ENCODE measurements at places on chromosomes 4 and X.

GRCh38 chrX:128616933-128617332 is 564.7 kb upstream of the ACTRT1 start:
- no peak for DNase-seq

GRCh38 chrX:48022738-48023137 is 15.9 kb downstream of the SPACA5 start:
- no peak for DNase-seq

DNA sequence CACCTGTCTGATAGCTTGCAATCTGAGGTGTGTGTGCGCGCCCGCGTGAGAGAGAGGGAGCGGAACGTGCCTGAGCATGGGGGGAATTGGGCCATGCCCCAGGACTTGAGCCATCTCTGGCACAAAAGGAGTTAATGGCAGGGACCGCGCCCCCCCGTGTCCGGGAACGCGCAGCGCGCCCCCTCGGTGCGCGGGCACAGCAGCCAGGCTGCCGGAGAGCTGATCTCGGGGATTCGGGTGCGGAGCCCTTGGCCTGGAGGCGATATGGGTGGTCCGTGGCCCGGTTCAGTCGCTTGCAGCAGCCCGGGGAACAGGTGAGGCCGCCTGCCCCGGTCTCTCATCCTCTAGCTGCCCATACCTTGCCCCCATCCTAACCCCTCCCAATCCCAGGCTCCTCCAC is at the start of gene NLGN3:
Gene NLGN3 (plus strand): TSS at position 191 of the 400 bp plus-strand sequence. CDS start 2,909 bp downstream, outside the sequence.
- no peak for DNase-seq

DNA sequence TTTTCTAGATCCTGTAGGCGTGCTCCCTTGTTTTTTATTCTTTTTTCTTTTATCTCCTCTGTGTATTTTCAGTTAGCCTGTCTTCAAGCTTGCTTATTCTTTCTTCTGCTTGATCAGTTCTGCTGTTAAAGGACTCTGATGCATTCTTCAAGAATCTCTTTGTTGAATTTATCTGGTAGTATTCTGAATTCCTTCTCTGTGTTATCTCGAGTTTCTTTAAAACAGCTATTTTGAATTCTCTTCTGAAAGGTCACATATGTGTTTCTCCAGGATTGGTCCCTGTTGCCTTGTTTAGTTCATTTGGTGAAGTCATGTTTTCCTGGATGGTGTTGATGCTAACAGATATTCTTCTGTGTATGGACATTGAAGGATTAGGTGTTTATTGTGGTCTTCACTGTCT is 15.3 kb downstream of the RAB33B start:
- no peak for DNase-seq

GRCh38 chrX:40539214-40540142 is 41.3 kb upstream of the ATP6AP2 start:
- DNase-seq: peak; percentile 27

- no peak for DNase-seq
These were observed 890.7 kb upstream of the INTU start for GRCh38 chr4:126742048-126742447.

GRCh38 chr4:138522366-138522765 is 280.2 kb upstream of the SLC7A11 start:
- DNase-seq: no peak

GRCh38 chr4:8377103-8378075 is 63.1 kb downstream of the ACOX3 start:
- no peak for DNase-seq

DNA sequence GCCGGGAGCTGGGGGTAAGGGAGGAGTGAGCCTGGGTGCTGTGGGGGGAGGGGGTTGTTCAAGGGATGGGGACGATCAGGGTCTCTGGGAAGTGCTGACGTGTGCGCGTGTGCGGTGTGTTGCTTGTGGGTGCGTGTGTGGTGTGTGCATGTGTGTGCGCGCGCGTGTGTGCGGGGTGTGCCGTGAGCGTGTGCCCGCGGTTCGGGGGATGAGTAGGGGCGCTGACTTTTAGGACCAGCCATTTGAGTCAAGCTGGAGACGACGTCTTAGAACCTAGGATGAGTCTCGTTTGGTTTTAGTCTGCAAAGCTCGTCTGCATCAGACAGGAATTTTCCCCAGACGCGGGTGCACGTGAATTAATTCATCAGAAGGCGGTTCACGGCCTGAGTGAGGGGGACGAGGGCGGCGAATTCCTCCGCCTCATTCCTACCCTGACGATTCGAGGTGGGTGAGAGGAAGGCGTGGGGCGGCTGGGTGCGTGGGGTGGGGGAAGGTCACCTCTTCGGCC is 950 bp upstream of the TMEM271 start:
- no peak for DNase-seq

DNA sequence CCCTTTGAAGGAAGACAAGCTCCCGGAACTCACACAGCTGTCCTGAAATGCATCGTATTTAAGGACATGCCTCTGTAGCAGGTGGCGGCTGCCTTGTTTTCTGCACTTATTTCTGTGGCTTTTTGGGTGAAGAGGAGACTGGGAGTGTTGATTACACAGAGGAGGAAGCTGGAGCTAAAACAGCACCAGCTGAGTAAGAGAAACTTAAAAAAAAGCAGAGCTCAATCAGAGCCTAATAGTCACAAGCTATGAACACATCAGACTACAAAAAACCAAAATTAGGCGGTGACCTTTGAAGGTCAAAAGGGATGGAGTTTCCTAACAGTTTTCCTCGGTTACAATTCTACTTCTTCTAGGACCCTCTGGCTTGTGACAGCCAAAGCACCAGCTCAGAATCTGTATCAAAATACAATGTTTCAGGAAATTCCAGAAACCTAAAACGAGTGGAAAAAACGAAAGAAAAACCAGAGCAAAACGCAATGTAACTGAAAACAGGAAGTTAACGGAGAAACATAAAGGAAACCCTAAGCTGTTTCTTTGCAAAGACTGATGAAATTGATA is 13.5 kb downstream of the PRKX start:
- no peak for DNase-seq

- no peak for DNase-seq
These were observed 58.3 kb downstream of the MID1IP1 start for GRCh38 chrX:38859602-38860001.

- no peak for DNase-seq
These were observed 24.0 kb downstream of the RASGEF1B start for GRCh38 chr4:81447566-81448229.

DNA sequence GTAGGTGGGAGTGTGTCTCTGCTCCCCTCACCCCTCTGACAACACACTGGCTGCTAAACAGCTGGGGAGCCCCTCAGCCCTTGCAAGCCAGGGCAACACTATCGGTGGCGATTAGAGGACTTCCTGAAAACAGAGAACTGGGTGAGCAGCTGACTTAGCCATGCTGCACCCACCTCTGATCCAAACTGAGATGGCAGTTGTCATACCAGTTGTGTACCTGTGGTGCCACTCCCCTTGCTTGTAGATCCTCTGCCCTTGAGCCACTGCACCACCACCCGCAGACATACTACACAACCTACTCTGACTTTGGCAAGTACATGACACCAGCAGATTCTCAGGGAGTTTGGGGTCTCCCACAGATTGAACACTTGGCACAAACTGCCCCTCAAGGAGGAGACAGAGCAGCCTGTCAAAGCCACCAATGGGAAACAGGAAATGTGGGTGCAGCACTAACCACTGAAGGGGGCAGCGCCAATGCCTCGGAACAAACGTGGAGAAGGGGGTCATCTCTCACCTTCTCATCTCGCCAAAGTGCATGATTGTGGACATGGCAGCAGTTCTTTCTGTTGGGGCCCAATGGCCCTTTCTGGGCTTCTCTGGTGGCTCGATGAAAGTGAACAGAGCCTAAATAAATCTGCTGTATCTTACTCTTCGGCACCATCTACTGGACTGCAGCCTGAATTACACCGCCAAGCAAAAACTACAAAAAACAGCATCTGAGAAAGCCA is 119.8 kb downstream of the NEK1 start:
- no peak for DNase-seq

DNA sequence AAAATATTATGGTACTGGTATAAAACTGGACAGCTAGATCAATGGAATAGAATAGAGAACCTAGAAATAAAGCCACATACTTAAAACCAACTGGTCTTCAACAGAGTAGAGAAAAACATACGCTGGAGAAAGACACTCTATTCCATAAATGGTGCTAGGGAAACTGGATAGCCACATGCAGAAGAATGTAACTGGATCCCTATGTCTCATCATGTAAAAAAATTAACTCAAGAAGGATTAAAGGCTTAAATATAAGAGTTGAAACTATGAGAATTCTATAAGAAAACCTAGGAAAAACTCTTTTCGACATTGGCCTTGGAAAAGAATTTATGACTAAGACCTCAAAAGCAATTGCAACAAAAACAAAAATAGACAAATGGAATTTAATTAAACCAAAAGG is 114.6 kb downstream of the PCDH18 start:
- no peak for DNase-seq

GRCh38 chr4:107760281-107760947 is 40.4 kb upstream of the PAPSS1 start:
- DNase-seq: no peak

GRCh38 chr4:149441338-149441737 is 374.3 kb downstream of the IQCM start:
- no peak for DNase-seq

- no peak for DNase-seq
These were observed 10.7 kb upstream of the CXCL8 start for GRCh38 chr4:73729534-73730165.

DNA sequence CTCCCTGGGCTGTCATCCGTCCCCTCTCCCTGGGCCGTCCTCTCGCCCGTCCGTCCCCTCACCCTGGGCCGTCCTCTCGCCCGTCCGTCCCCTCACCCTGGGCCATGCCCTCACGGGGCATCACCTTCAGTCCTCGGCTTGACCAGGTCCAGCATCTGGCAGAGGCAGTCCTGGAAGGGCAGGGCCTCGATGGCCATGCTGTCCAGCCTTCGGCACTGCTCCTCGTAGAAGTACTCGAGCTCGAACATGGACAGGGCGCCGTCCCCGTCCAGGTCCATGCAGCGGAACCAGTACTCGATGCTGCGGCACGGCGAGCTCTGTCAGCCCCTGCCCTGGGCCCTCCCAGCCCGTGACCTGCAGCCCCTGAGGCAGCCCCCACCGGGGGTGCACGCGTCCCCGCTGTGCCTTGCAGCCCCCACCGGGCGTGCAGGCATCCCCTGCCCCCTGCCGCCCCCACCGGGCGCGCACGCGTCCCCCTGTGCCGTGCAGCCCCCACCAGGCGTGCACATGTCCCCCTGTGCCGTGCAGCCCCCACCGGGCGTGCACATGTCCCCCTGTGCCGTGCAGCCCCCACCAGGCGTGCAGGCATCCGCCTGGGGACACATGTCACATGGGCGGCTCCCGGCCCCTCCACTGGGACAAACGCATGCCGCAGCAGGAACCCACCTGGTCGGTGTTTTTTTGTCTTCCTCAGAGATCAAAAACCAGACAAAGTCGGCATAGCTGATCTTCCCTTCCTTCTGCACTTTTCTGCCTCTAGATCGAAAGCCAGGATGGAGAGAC is 22.2 kb upstream of the GTPBP6 start:
- DNase-seq: no peak

DNA sequence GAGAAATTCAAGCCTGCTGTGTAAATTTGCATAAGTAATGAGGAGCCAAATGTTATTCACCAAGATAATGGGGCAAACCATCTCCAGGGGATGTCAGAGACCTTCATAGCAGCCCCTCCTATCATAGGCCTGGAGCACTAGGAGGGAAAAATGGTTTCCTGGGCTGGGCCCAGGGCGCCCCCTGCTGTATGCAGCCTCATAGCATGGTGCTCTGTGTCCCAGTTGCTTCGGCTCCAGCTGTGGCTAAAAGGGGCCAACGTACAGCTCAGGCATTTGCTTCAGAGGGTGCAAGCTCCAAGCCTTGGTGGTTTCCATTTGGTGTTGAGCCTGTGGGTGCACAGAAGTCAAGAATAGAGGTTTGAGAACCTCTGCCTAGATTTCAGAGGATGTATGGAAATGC is 859.3 kb downstream of the RPA4 start:
- DNase-seq: no peak

- no peak for DNase-seq
These were observed 102.8 kb upstream of the MXRA5 start for GRCh38 chrX:3449287-3449686.

DNA sequence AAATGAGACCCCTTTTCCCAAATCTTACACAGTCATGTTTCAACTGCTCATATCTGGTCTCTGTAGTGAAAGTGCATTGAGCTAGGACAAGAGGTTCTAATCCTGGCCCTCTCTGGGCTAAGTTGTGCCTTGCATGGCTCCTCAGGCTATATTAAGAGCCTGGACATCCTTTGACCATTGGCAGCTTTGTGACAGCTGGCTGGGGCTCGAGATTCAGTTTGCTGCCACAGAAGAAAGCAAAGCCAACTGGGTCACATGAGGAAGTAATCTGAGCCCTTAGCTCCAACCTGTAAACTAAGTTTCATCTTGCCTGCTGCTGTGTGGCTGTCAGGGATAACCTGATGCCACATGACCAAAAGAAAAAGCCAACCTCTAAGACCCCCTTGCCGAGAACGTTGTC is 51.8 kb upstream of the JADE1 start:
- no peak for DNase-seq

GRCh38 chrX:28697732-28698131 is 110.5 kb downstream of the IL1RAPL1 start:
- DNase-seq: no peak

DNA sequence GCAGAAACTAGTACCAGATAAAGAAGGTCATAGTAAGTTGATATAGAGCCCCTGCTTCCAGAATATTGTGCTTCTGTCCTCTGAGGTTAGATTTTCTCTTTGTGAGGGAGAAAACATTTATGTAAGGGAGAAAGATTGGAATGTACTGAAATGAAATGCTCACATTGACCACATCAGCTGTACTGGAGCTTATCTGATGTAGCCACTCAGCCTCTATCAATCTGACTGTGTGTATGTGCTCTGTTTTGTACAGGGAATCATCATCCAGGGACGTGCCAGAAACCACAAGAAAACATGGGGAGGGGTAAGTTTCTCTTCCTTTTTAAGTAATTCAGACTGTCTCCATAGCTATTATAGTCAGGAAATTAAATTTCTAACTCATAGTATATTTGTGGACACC is 56.8 kb downstream of the PRRG1 start:
- no peak for DNase-seq

GRCh38 chr4:338759-339097 is 1.1 kb downstream of the ZNF141 start:
- no peak for DNase-seq

DNA sequence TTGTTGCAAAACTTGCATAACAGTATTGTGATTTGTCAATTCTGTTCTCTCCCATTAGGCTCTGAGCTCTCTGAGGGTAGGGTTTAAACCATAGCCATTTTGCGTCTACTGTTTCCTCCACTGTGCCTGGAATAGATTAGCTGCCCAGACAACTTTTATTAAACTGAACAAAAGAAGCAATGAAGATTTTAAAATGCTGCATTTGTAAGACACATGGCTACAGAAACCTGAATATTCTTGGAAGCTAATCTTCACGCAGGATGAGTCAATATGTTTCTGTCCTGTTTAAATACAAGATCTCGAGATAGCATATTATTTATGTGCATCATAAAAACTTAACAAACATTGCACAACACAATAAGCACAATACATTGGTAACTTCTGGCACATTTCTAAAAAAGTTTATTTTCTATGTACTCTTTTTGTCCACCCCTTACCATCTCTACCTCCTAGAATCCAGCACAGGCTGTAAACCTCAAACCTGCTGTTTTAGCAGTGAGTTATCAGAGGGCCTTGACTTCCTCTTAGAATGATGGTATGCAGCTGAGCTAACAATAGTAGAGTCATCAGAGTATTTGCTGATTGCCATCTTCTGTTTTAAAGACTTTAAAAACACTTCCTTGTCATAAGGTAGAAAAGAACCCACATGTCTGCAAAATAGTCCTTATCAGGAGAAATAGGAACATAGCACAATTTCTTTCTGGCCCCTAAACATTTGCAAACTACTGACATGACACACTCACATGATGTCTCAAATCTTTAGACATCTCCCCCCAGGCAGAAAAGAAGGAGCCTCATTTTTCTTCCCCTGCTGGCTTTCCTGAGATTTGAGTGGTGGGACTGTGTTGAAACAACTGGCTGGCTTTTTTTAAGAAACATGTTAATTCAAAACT is 10.6 kb upstream of the CCNG2 start:
- no peak for DNase-seq

Data from activated CD8-positive, alpha-beta memory T cell treated with anti-CD3 and anti-CD28 coated beads for 1 hour (primary cell).